ENCODE measurements at places on chromosomes 5 and 9. TPM values are rescaled to one million over a fixed set of nuclear protein-coding genes. Genes with fewer than 3 reads are reported as not detected.

Gene HTR4
- not detected for total RNA-seq

Gene PTGDS
- total RNA-seq: 5.6 TPM

Gene PCDHB5
- total RNA-seq: 8.7 TPM

Gene RARS1
- 139 TPM for total RNA-seq

- no peaks in the 10 kb centered on the region for H3K27me3 ChIP-seq
- no peak overlapping the region for H3K4me3 ChIP-seq
- no peak overlapping the region for H3K27ac ChIP-seq
- no peaks in the 10 kb centered on the region for H3K36me3 ChIP-seq
- peaks cover 8% of the 10 kb centered on the region for H3K4me1 ChIP-seq
- DNase-seq: no peak
Measured at GRCh38 chr9:31601666-31602065, 782.8 kb upstream of the ACO1 start.

DNA sequence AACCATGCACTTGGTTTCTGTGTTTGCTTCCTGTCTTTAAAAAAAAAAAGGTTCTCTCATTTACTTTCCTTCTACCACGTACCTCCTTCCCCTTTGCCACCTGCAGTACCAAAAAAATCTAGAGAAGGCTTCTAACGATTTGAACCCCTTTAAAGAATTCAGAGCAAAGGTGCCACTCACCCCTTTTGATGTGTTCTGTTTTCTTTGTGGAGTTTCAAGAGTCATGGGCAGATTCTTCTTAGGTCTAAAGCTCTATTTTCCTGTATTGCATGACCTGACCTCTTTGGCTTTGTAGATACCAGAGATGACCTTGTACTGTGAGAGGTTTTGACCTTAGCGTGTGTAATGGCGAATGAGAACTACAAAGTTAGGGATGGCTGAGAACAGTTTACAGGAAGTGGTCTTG lies 29.0 kb downstream of the TXNDC8 start:
- no peaks in the 10 kb centered on the region for H3K36me3 ChIP-seq
- no peak overlapping the region for H3K4me3 ChIP-seq
- H3K27ac ChIP-seq: no peak overlapping the region
- H3K4me1 ChIP-seq: no peaks in the 10 kb centered on the region
- DNase-seq: no peak
- H3K27me3 ChIP-seq: no peaks in the 10 kb centered on the region

GRCh38 chr5:100777680-100778300 lies 125.3 kb downstream of the ST8SIA4 start:
- H3K27ac ChIP-seq: peak overlapping the region; percentile 87
- peaks cover 11% of the 10 kb centered on the region for H3K4me1 ChIP-seq
- H3K36me3 ChIP-seq: no peaks in the 10 kb centered on the region
- no peaks in the 10 kb centered on the region for H3K27me3 ChIP-seq
- DNase-seq: peak; percentile 82

DNA sequence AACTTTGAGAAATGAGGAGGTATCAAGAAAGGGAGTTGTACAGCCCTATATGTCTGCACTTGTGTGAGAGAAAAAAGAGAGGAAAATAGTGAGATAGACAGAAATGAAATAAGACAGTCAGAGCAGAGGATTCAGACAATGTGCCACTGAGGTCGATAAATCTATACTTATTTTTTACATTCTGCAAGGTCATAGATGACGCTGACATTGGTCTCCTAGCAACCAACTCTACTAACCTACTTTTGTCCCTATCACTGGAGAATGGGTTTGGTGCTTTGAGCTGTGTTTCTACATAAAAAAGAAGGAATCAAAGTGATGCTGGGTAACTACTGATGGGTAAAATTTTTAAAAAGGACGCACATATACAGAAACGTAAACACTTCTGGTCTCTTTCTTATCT lies 573.3 kb upstream of the RORB start:
- H3K27ac ChIP-seq: no peak overlapping the region
- DNase-seq: no peak
- no peaks in the 10 kb centered on the region for H3K4me1 ChIP-seq
- H3K36me3 ChIP-seq: no peaks in the 10 kb centered on the region
- no peaks in the 10 kb centered on the region for H3K27me3 ChIP-seq

GRCh38 chr9:92299116-92299515 lies 5.6 kb upstream of the IARS1 start:
- H3K27me3 ChIP-seq: no peaks in the 10 kb centered on the region
- peaks cover 60% of the 10 kb centered on the region for H3K36me3 ChIP-seq

GRCh38 chr5:95984287-95984938 lies 22.8 kb upstream of the ELL2 start:
- H3K27me3 ChIP-seq: no peaks in the 10 kb centered on the region
- H3K36me3 ChIP-seq: no peaks in the 10 kb centered on the region
- H3K4me1 ChIP-seq: peaks cover 2% of the 10 kb centered on the region
- DNase-seq: peak; percentile 74

DNA sequence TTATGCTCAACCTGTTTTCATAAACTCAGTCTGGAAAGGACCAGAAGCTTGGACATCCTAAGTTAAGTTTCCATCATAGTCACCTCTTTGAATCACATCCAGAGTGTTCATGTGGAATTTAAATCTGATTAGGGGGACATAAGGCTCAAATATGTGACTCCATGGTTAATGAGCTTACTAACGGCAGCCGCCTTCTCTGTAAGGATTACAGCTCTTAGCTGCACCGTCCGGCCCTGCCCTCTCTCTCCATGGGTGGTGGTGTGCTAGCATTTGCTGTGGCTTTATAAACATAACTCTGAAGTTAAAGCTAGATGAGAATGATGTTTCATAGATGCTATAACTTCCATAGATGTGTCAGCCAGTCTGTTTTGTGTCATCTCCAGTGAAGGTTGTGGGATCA lies 156.5 kb downstream of the TRIO start:
- no peak for DNase-seq
- peaks cover 58% of the 10 kb centered on the region for H3K36me3 ChIP-seq
- no peaks in the 10 kb centered on the region for H3K27me3 ChIP-seq
- peaks cover 16% of the 10 kb centered on the region for H3K4me1 ChIP-seq
- no peak overlapping the region for H3K27ac ChIP-seq

DNA sequence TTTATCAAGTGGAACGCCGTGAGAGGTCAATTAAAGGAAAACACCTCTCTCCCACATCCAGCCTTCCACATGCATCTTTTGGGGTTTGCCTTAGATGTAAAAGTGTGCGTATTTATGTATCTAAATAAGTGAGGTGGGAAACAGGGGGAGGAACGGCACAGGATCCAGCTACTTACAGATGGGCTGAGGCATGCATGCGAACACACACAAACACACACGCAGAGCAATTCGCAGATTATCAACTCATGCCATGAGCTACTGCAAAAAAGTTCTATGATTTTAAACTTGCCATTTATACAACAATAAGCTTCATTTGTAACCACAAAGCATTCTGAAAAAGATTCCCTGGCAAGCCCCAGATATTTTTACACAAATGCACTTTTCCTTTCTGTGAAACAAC lies 242.1 kb downstream of the BNC2 start:
- H3K27me3 ChIP-seq: no peaks in the 10 kb centered on the region
- DNase-seq: no peak
- H3K27ac ChIP-seq: peak overlapping the region; percentile 70
- no peaks in the 10 kb centered on the region for H3K36me3 ChIP-seq

- peak; percentile 77 for DNase-seq
- no peak overlapping the region for H3K27ac ChIP-seq
- peaks cover 9% of the 10 kb centered on the region for H3K4me1 ChIP-seq
- H3K36me3 ChIP-seq: no peaks in the 10 kb centered on the region
- no peaks in the 10 kb centered on the region for H3K27me3 ChIP-seq
Measured at GRCh38 chr5:15943487-15943886, 236.1 kb downstream of the MARCHF11 start.

DNA sequence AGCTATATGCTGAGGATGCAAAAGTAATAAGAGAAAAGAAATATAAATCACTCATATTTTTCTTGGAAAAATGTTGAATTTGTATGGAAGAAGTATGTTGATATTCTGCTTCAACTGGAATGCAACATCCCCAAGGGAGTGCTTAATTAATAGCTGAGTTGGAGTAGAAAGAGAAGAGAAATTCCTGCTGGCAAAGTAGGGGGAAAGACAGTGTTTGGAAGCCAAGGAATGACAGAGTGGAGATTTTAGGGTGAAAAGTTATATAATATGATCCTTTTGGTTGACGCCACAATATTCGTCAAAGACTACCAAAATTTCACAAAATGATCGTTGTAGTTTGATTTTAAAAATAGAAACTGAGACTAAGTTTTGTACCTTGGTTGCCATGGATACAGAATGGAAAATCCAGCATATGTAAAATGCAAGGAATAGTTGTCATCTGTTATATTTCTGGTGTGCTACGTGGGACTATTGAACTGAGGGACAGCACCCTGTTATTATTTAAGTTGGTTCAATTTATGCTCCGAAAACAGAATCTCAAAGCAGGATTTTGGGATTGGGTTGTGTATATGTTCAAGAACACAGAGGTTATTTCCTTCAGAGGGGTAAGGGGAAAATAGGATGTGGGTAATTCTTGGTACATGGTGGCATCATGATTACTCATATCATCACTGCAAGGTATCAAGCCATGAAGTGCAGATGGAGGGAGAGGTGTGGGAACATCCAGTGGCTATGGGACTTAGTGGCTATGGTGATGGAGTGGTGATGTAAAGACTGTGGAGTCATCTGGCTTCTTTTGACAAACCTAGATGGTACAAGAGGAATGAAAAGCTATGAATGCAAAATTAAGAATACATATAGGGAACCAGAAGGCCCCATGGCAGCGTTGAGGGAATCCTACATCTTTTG lies 61.0 kb downstream of the SUB1 start:
- H3K36me3 ChIP-seq: no peaks in the 10 kb centered on the region
- no peak overlapping the region for H3K27ac ChIP-seq
- no peaks in the 10 kb centered on the region for H3K27me3 ChIP-seq
- DNase-seq: no peak

DNA sequence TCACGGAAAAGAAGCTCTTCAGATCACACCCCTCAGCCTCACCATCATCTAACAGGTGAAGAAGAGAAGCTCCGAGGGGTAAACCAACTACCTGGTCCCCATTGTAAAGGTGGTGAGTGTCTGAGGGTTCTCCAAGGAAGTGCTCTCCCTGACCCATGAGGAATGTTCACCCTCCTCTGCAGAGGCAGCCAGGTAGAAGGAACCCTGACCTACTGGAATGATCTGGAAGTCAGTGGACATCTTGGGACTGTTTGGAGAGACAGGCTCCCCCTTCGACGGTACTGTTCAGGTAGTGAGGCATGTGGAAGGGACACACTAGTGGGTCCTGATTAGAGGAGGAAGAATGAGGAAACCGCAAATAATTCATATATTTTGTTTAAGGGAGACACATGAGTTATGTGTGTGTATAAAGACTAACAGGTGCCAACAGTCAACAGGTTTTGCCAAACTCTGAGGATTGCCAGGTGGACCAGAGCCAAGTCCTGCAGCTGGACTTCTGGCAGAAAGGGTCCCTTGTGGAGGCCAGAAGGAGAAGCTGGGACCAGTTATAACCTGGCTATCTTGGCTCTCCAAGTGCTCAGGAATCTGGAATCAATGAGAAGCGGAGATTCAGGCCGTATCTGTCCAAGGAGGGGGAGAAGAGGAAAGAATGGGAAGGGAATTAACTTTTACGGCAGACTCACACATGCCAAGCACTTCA lies 3.0 kb upstream of the ZBTB34 start:
- no peak overlapping the region for H3K4me3 ChIP-seq
- H3K4me1 ChIP-seq: peaks cover 18% of the 10 kb centered on the region
- no peak for DNase-seq
- peaks cover 39% of the 10 kb centered on the region for H3K27me3 ChIP-seq
- H3K27ac ChIP-seq: no peak overlapping the region
- H3K36me3 ChIP-seq: no peaks in the 10 kb centered on the region

GRCh38 chr9:133572821-133573361 lies 36.3 kb downstream of the FAM163B start:
- peaks cover 10% of the 10 kb centered on the region for H3K27me3 ChIP-seq
- no peak for DNase-seq
- H3K4me1 ChIP-seq: no peaks in the 10 kb centered on the region
- H3K4me3 ChIP-seq: no peak overlapping the region
- no peak overlapping the region for H3K27ac ChIP-seq

GRCh38 chr5:122877518-122877917 lies 32.1 kb downstream of the SNX24 start:
- no peaks in the 10 kb centered on the region for H3K4me1 ChIP-seq
- H3K36me3 ChIP-seq: no peaks in the 10 kb centered on the region
- no peak overlapping the region for H3K27ac ChIP-seq
- no peak overlapping the region for H3K4me3 ChIP-seq

- H3K27ac ChIP-seq: peak overlapping the region; percentile 63
- no peak overlapping the region for H3K4me3 ChIP-seq
- peak; percentile 83 for DNase-seq
- H3K27me3 ChIP-seq: no peaks in the 10 kb centered on the region
Measured at GRCh38 chr9:18338042-18338441, 135.9 kb upstream of the ADAMTSL1 start.

- peaks cover 13% of the 10 kb centered on the region for H3K27me3 ChIP-seq
- DNase-seq: no peak
- H3K36me3 ChIP-seq: no peaks in the 10 kb centered on the region
- no peak overlapping the region for H3K27ac ChIP-seq
- peaks cover 19% of the 10 kb centered on the region for H3K4me1 ChIP-seq
Measured at GRCh38 chr9:38138276-38138675, 69.2 kb upstream of the SHB start.

DNA sequence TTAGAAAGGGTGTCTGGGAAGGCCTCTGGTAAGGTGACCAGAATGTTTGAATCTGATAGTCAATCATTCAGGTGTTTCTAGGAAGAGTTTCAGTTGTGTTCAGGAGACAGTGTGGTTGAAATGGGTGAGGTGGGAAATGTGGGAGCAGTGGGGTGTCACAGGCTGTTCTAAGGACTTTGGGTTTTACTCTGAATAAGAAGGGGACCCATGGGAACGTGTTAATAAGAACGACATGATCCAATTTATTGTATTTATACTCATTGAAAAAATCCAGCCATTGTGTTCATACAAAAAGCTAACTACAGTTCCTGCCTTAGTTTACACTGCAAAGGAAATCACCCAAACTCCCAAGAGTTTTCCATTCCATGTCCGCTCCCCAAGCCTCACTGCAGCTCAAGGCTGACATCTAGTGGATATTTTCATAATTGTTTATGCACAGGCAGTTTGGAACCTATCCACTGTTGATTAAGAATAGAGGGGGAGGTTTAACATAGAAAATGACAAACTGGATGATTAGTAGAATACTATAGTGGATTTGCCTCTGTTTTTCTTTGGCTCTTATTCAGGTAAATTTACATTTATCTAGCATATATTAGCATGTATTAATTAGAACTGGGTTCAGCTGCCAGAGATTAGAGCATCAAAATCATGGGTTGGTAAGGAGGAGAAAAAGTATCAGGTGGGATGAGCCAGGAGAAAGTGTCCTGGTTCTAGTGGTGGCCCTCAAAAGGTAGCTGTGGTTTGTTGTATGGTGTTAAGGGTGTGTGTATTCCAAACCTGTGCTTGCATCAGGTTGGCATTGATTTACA lies 17.7 kb downstream of the CAVIN4 start:
- no peak for DNase-seq
- no peak overlapping the region for H3K4me3 ChIP-seq
- peaks cover 9% of the 10 kb centered on the region for H3K27me3 ChIP-seq
- no peaks in the 10 kb centered on the region for H3K36me3 ChIP-seq
- peaks cover 13% of the 10 kb centered on the region for H3K4me1 ChIP-seq

DNA sequence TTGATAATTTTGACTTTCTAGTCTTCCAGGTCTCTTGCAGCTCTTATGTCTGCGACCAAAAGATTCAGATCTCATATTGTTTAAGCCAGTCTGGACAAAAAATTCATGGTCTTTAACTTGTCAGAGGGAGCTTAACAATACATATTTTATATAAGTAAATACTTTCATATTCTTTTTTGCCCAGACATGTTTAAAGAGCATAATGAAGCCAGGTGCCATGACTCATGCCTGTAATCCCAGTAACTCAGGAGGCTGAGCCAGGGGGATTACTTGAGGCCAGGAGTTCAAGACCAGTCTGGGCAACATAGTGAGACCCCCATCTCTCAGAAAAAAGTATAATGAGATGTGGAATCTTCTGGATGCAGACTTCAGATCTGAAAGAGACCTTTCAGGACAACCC lies 69.8 kb downstream of the JMY start:
- no peak overlapping the region for H3K4me3 ChIP-seq
- H3K27ac ChIP-seq: no peak overlapping the region
- DNase-seq: no peak

Measured in astrocyte (in vitro differentiated cells and primary cell).